Stimulated activated CD4-positive, alpha-beta T cell treated with anti-CD3 and anti-CD28 coated beads, Interleukin-4, amount 100 ng/mL, for 4 hours (primary cell): ENCODE measurements at places on chromosomes 11 and 22.

DNA sequence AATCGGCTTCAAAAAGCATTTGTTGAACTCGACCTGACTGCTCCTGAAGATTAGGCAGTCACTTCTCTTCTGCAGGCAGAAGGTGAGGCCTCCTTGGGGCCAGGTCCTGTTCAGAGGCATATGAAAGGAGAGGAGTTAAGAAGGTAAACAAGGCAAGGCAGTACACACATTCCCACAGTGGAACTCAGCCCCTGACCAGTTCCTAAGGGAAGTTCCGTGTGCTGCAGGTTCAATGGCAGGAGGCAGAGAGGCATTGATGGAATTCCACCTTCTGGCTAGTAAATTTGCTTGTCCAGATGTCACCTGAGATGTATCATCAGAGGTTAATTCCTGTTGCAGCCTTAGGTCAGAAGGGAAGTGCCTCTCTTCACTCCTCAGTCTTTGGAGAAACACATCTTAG lies 337.0 kb upstream of the MTNR1B start:
- no peak for DNase-seq

GRCh38 chr22:23542933-23543332 lies 37.2 kb downstream of the IGLL1 start:
- no peak for DNase-seq

GRCh38 chr11:66691311-66691980 lies 13.8 kb upstream of the RBM4B start:
- no peak for DNase-seq

DNA sequence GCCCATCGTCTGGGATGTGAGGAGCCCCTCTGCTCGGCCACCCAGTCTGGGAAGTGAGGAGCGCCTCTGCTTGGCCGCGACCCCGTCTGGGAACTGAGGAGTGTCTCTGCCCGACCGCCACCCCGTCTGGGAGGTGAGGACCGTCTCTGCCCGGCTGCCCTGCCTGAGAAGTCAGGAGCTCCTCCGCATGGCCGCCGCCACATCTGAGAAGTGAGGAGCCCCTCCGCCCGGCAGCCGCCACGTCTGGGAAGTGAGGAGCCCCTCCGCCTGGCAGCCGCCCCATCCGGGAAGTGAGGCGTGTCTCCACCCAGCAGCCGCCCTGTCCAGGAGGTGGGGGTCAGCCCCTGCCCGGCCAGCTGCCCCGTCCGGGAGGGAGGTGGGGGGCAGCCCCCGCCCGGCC lies 5.8 kb upstream of the OR5M8 start:
- DNase-seq: no peak

- no peak for DNase-seq
Observed at GRCh38 chr11:17401841-17402240, 13.4 kb upstream of the KCNJ11 start.

DNA sequence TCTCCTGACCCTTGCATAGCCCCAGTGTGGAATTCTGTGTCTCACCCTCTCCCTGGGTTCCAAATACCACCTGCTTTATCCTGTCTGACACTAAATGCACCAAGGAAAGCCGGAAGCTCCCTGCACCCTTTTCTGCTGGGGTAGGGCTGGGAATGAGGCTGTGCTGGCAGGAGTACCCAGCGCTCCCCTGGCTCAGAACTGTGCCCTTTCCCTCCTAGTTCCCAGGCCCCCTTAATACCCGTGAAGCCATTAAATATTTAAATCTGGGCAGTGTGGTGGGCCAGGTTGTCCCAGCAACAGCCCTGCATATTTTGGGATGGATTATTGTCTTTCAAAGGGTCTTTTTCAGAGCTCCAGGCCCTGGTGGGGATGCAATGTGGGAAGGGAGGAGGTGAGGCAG lies 63.0 kb downstream of the TP53I11 start:
- DNase-seq: no peak

DNA sequence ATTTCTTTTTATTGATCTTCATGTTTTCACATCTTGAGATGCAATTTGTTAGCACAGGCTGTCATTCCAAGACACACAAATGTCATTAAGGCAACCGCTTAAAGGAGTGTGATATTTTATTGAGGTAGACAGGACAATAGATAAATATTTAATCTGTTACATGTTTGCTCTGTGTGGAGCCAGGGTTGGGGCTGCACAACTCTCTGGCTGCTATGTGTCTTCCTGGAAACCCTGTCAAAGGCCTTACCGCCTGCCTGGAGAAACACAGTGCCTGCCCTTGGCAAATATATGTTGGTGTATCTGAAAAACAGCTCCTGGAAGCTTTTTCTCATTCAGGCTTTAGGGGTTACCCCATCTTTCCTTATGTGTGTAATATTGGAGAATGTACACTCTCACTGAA lies 139.7 kb upstream of the TEAD1 start:
- DNase-seq: no peak

DNA sequence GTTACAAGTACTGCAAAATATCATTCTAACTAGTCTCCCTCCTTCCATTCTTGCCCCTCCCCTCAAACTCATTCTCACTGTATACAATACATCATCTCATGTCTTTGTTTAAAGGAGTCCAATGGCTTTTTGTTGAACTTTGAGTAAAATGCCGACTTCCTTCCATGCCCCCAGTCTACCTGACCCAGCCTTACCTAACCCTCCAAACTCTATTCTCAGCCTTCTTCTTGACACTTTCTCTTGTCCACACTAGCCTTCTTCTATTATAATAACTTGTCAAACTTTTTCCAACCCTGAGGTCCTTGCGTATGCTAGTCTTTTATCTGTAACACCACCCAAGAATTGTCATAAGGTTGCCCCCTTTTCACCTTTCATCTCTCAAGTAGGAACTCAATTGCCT lies 1011.4 kb upstream of the CCDC90B start:
- DNase-seq: no peak

- peak; percentile 46 for DNase-seq
Observed at GRCh38 chr11:110296226-110297075, at the start of gene RDX. TSS of gene RDX (minus strand) at chr11:110296614. CDS start at chr11:110279692, 16,922 bp downstream.

DNA sequence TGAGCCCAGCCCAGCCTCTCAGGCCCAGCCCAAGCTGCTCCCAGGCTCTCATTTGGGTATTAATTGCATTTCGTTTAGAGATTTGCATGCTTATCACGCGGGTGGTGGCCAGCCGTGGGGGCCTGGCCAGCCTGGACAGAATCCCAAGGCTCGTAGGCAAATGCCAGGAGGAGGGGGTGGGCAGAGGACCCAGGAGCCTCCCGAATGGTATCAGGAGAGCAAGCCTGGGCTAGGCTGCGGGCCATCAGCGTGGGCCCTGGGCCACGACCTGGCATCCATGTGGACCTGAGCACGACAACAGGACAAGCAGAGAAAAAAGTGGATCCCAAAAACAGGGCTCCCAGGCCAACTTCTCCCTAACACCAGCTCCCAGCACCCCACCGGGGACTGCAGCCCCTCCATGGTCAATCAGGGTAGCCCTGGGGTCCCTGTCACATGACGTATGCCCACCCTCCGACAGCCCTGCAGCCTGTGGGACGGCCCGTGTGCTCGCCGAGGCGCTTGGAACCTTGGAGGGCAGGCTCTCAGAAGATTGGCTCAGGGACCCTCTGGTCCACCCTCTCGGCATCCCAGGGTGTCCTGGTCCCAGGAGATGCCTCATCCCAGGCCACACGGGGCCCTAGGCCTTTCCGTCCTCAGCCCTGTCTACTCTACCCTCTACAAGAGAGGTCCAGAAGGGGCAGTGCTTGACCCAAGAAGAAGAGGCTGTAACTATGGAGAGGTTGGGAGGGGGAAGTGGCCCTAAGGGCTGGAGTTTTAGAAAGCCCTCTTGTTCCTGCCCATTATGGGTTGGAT lies 8.8 kb downstream of the ASCL2 start:
- no peak for DNase-seq

GRCh38 chr11:89667001-89667400 lies 43.1 kb upstream of the TRIM77 start:
- DNase-seq: no peak

DNA sequence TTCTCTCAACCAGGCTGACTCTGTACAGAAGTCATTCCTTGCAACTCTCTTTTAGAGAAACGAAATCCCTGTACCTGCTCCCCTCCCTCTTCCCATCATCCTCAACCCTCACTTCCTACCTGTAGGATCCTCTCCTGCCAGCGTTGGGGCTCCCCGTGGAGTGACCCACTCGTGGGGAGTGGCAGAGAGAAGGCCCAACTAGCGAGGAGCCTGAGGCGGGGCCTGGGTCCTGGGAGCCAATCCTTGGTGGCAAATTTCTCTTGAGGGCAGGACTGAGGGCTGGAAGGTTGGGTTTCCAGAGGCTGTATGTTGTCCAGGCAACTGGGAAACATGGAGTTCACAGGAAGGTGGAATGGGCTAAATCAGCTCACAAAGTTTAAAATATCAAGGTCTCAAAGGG lies 10.4 kb downstream of the NHERF4 start:
- DNase-seq: no peak

- DNase-seq: no peak
Observed at GRCh38 chr11:64638018-64638665, 47.1 kb downstream of the SLC22A12 start.

GRCh38 chr11:126830216-126830806 lies 170.3 kb downstream of the KIRREL3 start:
- DNase-seq: no peak

GRCh38 chr11:46491661-46492330 lies 100.2 kb upstream of the CHRM4 start:
- no peak for DNase-seq

DNA sequence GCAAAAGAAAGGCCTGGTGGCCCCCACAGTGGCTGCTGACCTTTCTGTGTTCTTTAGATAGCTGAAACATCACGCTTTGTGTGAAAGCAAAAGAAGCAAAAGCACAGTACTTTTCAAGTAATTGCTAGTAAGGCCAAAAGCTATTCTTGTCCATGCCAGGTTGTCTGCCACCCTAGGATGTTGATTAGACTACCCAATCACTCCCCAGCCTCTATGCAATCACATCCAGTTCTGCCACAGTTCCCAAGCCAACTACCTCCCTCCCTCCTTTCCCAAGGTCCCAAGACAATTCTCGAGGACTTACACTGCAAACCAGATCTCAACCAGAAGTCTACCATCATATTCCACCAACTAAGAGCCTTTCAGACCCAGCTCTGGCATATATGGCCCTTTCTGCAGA lies 46.2 kb downstream of the RDX start:
- no peak for DNase-seq

DNA sequence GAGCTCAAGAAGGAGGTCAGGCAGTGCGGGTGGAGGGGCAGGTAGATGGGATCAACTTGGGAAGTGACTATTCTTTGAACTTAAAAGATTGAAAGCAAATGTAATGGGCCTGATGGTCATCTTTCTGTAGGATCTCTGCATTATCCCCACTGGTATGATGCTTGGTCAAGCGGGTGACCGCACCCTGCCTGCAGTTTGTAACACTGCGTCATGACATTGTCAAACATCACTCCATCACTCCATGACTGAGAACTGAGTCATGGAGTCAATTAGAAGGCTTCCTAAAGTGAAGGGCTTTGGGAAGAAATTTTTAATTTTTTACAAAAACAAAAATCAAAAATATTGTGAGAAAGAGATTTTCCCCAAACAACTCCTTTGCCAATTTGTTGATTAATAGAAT lies 62.4 kb upstream of the BMAL1 start:
- DNase-seq: no peak

- no peak for DNase-seq
Observed at GRCh38 chr22:37245740-37246139, 1.7 kb upstream of the RAC2 start.

GRCh38 chr11:59247531-59248227 lies 35.0 kb upstream of the MPEG1 start:
- no peak for DNase-seq

DNA sequence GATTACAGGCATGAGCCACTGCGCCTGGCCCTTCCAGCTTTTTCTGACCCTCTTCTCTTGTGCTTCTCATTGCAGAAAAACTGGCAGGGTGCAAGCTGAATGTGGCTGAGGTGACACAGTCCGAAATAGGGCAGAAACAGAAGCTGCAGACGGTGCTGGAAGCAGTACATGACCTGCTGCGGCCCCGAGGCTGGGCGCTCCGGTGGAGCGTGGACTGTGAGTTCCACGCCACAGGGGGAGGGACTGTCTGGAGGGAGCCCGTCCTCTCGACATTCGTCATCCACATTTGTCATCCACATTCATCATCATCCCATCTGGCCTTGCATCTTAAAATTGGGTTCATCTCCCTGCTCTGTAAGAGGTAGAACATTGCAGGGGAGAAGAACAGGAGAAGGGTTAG lies 49.3 kb upstream of the PARVG start:
- no peak for DNase-seq

DNA sequence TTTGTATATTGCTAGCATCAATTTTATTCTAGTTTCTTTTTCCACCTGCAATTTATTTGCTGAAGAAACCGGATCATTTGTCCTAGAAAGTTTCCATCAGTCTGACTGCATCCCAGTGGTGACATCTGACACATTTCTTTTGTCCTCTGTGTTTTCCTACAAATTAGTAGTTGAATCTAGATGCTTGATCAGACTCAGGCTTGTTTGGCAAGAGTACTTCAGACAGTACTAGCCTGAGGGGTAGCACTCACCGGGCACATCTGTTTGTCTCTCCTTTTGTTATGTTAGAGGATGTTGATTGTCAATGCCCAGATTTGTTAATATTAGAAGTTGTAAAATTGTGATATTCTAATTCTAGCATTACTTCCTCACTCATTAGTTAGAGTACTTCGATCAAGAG lies 204.8 kb downstream of the SWAP70 start:
- no peak for DNase-seq

DNA sequence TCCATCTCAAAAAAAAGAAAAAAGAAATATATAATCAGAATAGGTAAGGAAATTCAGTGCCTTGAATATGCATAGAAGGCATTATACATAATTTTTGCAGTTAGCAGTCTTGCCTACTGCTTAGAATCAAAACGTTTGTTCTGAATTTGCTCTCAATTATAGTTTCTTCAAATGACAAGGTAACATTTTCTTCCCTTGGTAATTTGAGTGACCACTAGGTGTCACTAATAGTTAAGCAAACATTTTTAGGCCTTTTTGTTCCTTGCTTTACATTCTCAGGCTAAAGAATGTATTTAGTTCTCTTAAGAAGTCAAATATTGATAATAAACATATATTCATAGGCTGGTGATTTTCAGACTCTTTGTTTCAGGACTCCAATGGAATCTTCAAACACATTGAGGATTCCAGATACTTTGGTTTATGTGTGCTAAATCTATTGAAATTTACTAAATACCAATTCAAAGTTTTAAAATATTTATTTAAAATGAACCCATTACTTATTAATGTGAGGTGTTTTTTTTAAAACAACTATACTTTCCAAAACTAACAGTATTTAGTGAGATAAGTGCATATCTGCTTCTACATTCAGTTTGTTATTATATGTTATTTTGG lies 55.0 kb upstream of the DEPDC7 start:
- DNase-seq: no peak

- no peak for DNase-seq
Observed at GRCh38 chr11:3197878-3198528, 20.6 kb downstream of the MRGPRG start.

- peak; percentile 14 for DNase-seq
Observed at GRCh38 chr11:110434952-110435779, 5.4 kb downstream of the FDX1 start.

GRCh38 chr22:34160141-34160783 lies 240.0 kb upstream of the LARGE1 start:
- DNase-seq: no peak

GRCh38 chr11:8765294-8765693 lies 82.7 kb downstream of the RPL27A start:
- no peak for DNase-seq

GRCh38 chr11:13776134-13776815 lies 107.8 kb downstream of the FAR1 start:
- DNase-seq: peak; percentile 12
